Glutamatergic neuron (in vitro differentiated cells): ENCODE measurements at places on chromosomes 16 and 17.

DNA sequence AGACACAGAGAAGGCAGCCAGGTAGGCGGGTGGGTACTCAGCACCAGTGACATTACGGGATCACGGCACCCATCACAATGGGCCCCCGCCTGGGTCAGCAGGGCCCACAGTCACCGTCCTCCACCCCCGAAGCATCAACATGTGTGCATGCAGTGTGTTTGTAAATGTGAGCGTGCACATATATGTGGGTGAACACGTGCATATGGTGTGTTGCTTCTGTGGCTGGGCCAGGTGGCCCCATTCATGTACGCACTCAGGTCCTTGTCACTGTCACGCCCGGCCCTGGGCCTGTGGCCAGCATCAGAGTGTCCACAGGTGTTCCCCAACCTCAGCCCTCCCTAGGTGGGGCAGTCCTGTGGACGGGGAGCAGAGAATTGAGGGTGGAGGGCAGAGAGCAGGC is 37.1 kb downstream of the TNFRSF13B start:
- no peak for DNase-seq

- DNase-seq = peak; percentile 89
Observed at GRCh38 chr16:71367241-71367976, 8.9 kb downstream of the CALB2 start.

- peak; percentile 63 for DNase-seq
Observed at GRCh38 chr16:88672776-88673175, 9.9 kb upstream of the MVD start.

DNA sequence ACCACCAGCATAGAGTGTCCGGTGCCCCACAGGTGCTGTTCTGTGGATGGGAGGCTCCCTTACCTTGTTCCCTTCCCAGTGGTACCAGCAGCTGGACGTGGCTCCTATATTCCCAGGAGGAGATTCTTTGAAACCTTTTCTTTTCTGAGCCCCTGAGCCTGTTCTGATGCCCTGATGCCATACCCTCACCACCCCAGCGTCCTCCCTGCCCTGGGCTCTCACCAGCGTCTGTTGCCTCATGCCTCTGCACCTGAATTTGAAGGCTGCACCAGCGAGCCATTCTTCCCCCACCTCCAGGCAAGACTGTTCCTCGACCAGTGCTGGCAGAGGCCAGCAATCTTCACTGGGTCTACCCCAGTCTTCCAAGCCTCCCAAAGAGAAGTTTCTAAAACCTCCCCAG is 505 bp downstream of the SOST start:
- no peak for DNase-seq

GRCh38 chr17:79560527-79560926 is 50.3 kb downstream of the RBFOX3 start:
- DNase-seq = no peak

DNA sequence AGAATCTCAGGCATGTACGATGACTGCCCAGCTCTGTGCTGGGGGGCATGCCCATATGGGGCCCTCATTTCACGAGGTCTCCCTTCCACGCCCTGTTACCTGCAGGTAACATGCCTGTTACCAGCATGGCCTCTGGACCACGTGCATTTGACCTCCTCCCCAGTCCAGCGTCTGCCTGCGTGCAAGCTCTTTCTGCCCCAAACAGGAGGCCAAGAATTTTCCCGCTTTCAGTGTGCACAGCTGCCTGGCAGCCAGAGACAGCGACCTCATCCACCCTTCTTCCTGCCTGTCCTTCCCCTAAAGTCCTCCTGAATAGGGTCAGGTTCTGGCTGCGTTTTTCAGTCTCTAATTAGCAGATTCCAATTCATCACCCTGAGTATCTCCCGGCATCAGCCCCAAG is 306.5 kb upstream of the ZFHX3 start:
- no peak for DNase-seq
